Naive thymus-derived CD8-positive, alpha-beta T cell (primary cell): ENCODE measurements at places on chromosomes 7 and 10.

DNA sequence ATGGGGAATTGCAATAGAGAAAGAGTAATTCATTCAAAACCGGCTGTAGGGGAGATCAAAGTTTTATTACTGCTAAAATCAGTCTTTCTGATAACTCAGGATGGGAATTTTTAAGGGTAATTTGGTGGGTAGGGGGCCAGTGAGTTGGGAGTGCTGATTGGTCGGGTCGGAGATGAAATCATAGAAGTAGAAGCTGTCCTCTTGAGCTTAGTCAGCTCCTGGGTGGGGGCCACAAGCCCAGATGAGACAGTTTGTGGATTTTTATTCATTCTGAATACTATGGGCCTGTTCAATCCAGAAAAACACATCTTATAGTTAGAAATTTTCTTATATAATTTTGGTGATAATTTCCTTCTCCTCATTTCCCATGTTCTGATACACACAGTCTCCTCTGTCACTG, 25.4 kb downstream of the CALD1 start:
- no peak for DNase-seq

DNA sequence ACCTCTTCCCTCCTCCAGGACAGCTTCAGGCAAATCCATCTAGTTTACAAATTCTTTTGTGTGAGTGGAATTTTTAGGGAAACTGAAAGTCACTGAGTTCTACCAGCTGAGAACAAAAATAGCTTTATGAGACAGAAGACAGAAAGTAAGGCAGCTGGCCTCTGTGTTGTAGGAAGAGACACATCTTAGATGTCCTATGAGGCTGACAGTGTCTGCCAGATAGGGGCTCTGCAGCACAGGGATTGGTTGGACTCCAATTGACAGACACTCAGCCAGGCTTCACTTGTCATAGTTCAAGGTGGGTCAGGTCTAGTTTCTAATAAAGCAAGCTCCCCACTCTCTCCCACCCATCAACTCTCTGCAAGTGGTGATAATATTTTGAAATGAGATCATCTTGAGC, 574.9 kb downstream of the CCSER2 start:
- DNase-seq: no peak

- no peak for DNase-seq
Observed at GRCh38 chr10:105952153-105952552, 1212.4 kb downstream of the SORCS1 start.

DNA sequence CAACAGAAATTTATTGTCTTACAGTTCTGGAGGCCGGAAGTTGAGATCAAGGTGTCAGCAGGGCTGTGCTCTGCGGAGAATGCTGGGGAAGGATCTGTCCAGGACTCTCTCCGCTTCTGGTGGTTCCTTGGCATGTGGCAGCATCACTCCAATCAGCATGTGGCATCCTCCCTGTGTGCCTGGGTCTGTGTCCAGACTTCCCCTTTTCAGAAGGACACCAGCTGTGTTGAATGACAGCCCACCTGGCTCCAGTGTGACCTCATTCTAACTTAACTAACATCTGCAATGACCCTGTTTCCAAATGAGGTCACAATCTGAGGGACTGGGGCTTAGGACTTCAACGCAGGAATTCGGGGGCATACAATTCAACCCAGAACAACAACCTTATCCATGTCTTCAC, 141.9 kb downstream of the BMS1 start:
- no peak for DNase-seq

- DNase-seq: no peak
Observed at GRCh38 chr10:5565671-5566581, 41.2 kb downstream of the CALML3 start.

DNA sequence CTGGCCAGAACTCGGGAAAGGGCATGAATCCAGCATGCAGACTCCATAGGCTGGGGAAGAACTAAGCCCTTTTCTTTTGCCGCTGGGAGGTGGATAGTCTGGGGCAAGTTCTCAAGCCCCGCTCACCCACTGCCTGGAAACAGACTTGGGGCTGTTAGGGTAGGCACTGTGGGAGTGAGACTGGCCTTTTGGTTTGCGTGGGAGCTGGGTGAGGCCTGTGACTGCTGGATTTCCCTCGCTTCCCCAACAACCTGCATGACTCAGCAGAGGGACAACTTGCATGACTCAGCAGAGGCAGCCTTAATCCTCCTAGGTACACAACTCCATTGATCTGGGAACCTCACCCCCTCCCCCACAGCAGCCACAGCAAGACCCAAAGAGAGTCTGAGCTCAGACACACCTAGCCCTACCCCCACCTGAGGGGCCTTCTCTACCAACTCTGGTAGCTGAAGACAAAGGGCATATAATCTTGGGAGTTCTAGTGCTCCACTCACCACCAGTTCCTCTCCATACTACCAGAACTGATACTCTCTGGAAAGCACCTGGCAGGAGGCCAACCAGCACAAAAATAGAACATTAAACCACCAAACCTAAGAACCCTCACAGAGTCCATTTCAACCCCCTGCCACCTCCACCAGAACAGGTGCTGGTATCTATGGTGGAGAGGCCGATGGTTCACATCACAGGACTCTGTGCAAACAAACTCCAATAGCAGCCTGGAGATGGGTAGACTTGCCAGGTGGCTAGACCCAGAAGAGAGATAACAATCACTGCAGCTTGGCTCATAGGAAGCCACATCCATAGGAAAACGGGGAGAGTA, 81.4 kb upstream of the LAMB4 start:
- no peak for DNase-seq

DNA sequence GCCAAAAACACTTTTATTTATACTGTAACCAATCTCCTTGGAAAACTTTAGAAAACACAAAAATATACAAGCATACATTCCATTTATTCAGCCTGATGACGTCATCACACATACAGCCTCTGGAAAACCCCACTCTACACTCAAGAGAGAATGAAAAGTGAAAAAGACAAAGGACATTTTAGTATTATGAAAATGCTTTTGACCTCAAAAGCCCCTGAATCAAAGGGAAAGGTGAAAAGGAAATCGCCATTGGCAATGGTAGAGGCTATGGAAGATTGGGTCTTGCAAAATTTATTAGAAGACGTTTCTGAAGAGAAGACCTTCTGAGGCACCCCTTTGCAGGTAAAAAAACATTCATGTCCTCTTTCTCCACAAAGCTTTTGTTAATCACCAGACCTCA, 82.9 kb upstream of the STRIP2 start:
- DNase-seq: no peak

DNA sequence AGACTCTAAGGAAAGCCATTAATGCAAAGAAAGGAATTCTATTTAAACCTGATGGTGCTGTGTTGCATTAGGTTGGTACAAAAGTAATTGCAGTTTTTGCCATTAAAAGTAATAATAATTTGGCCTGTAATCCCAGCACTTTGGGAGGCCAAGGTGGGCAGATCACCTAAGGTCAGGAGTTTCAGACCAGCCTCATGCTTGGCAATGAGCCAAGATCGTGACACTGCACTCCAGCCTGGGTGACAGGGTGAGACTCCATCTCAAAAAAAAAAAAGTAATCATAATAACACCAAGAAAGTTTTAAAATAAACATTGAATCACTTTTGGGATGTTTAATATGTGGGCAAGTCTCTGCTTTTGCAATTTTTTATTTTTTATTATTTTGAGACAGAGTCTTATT, 107.3 kb upstream of the FRMD4A start:
- no peak for DNase-seq

GRCh38 chr10:33252794-33253203, 81.7 kb downstream of the NRP1 start:
- no peak for DNase-seq

GRCh38 chr10:122549636-122550035, 10.9 kb upstream of the DMBT1 start:
- DNase-seq: no peak

DNA sequence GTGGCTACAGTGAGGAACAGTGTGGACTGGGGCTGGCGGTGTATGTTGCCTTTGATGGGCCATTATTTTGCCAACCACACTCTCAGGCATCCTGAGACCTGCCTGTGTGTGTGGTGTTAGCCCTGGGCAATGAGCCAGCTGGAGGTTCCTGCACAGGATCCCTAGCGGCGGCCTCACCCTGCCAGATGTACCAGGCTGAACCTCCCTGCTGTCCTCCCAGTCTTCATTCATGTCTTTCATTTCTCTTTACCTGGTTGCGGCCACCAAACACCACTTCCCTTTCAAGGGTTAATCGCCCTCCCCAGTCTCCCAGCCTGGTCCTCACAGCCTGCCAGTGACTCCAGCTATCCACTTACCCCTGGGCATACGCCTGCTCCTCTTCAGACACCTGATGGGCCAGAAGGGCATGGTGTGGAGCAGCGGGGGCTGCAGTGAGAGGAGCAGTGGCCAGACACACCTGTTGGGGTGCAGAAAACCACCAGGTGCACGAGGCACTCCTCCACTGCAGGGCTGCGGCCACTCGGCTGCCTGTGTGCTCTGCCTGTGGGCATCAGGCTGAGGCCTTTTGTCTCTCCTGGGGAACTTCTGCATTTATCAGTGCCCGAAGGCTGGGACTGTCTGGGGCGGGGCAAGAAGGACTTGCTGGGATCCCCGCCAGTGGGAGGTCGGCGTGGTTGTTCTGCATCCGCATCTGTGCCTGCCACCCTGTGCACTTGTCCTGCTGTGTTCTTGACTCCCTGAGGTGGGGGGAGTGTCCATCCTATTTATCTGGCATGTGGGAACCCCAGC, 111.6 kb downstream of the ARHGAP22 start:
- DNase-seq: no peak

DNA sequence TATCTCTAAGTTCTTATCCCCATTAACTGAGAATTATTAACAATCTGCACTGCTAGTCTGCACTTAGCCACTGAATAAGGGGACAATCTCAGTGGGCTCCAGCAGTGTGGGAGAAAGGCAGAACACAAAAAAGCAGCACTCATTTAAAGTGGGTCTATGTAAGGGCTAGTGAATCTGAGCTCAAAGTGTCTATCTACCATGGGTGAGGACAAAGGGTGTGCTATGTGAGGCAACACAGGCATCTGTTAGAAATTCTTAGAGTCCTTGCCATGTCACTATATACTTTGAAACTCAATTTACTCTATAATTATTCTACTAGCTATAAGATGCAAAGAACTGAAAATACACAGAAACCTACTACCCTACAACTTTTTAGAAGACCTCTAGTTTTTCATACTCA, 135.8 kb upstream of the TMEM168 start:
- no peak for DNase-seq

DNA sequence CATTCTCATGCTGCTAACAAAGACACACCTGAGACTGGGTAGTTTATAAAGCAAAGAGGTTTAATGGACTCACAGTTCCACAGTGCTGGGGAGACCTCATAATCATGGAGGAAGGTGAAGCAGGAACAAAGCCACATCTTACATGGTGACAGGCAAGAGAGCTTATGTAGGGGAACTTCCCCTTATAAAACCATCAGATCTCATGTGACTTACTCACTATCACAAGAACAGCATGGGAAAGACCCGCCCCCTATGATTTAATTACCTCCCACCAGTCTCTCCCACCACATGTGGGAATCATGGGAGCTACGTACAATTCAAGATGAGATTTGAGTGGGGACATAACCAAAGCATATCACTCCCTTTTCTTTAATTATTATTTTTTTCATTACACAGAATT, 16.6 kb downstream of the COL28A1 start:
- no peak for DNase-seq

GRCh38 chr7:51226916-51227535, 89.6 kb downstream of the COBL start:
- DNase-seq: no peak

DNA sequence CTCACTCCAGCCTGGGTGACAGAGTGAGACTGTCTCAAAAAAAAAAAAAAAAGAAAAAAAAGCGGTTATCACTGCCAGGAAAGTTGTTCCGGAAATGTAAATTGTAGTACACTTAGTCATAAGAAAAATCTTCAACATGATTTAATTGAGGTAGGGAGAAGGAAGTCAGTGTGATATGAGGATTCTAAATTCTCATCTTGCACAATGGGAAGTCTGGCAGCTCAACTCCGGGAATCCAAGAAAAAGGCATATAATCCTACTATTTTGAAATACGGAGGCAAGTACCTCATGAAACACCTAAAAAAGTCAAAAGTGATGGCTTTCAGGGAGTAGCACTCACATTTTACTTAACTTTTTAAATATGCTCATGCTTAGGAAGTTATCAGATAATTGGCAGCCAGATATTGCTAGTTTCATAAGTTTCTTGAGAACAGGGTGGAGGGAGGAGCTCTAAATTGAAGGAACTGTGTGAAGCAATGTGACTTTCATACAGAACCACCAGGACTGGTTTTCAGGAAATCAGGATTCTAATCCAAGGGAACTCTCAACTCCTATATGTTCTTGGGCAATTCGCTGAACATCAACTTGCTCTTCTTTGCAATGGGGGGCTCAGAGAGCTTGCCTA, 2.7 kb upstream of the C7orf25 start:
- no peak for DNase-seq

GRCh38 chr10:104589871-104590270, 51.2 kb upstream of the SORCS3 start:
- DNase-seq: no peak

GRCh38 chr10:121899727-121900126, 28.1 kb downstream of the ATE1 start:
- no peak for DNase-seq

GRCh38 chr10:123518765-123519164, 147.4 kb upstream of the GPR26 start:
- DNase-seq: no peak

GRCh38 chr10:23439961-23440889, 1.4 kb downstream of the OTUD1 start:
- peak; percentile 9 for DNase-seq

DNA sequence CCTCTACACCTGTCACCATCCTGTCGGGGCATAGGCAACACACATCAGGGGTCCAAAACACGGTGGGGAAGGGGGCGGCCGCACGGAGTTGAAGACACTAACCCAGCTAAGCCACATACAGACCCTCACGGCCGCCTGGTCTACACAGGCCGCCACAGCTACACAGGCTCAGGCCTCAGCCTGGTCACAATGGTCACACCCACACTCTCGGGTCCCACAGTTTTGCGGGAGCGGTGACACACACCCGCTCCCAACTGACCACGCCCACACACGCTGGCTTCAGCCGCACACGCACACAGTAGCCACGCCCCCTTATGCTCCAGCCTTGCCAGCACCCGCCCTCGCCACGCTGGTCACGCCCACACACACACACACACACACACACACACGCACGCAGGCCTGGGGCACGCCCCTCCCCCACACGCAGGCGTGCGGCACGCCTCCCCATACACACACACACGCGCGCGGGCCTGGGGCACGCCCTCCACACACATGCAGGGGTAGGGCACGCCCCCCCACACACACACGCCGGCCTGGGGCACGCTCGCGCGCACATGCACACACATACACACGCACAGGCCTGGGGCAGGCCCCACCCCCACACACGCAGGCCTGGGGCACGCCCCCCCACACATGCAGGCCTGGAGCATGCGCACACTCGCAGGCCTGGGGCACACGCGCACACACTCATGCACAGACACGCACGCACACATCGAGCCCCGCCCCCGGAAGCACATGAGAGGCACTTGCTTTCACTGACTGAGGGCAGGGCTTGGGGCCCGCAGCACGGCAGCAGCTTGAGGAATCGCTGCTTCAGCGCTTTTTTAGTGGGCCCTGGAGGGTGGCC, 12.3 kb upstream of the OGA start:
- peak; percentile 95 for DNase-seq
